Stimulated activated CD4-positive, alpha-beta T cell treated with anti-CD3 and anti-CD28 coated beads, Interleukin-4, amount 100 ng/mL, for 1 hour (primary cell): ENCODE measurements at places on chromosomes 3 and 15.

- no peak for DNase-seq
Observed at GRCh38 chr15:83927704-83928391, 273.9 kb downstream of the ADAMTSL3 start.

- DNase-seq: no peak
Observed at GRCh38 chr15:49877117-49877872, 241.7 kb downstream of the ATP8B4 start.

DNA sequence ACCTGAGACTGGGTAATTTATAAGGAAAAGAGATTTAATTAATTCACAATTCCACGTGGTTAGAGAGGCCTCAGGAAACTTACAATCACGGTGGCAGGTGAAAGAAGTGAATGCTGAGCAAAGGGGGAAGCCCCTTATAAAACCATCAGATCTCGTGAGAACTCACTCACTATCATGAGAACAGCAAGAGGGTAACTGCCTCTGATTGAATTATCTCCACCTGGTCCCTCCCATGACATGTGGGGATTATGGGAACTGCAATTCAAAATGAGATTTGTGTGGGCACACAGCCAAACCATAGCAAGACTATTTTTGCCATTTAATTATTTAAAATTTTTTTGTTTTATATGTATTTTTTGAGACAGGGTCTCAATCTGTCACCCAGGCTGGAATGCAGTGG lies 27.0 kb upstream of the KCTD6 start:
- DNase-seq: no peak

DNA sequence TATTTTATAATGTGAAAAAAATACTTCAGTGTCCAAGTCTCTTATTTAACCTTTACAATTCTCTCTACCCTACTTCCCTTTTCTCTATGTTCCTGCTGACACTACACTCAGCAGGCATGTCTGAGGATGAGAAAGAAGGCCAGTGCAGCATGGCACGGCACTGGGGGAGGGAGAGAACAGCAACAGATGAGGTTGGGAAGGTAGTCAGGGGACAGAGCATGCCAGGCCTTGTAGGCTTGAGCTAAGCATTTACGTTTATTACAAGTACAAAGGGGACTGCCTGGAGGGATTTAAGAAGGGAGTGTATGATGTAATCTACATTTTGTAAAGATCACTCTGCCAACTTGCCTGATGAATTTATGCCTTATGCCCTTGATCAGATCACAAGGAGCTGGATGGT lies 117.3 kb upstream of the WNT5A start:
- no peak for DNase-seq

GRCh38 chr15:40796041-40796440 lies 10.8 kb upstream of the ZFYVE19 start:
- no peak for DNase-seq
